Natural killer cell (primary cell): ENCODE measurements at places on chromosomes 7 and 10.

- no peak for DNase-seq
Observed at GRCh38 chr7:5659584-5659983, 121.9 kb downstream of the RNF216 start.

DNA sequence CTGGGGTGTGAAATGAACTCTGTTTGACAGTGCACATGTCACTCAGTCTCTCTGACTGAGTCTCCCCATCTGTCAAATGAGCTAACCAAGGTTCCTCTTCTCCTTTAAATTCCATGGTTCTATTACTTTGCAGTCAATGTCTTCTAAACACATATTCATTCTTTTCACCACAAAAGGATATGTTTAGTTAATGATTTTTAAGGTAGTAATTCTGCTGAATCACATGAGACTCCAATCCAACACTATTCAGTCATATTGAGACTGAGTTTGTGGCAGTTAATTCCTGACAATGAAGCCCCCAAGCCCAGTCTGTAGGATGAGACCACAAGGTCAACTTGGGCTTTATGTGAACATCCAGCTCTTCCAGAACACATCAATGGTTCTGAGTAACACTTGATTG lies 85.3 kb downstream of the CALN1 start:
- no peak for DNase-seq

DNA sequence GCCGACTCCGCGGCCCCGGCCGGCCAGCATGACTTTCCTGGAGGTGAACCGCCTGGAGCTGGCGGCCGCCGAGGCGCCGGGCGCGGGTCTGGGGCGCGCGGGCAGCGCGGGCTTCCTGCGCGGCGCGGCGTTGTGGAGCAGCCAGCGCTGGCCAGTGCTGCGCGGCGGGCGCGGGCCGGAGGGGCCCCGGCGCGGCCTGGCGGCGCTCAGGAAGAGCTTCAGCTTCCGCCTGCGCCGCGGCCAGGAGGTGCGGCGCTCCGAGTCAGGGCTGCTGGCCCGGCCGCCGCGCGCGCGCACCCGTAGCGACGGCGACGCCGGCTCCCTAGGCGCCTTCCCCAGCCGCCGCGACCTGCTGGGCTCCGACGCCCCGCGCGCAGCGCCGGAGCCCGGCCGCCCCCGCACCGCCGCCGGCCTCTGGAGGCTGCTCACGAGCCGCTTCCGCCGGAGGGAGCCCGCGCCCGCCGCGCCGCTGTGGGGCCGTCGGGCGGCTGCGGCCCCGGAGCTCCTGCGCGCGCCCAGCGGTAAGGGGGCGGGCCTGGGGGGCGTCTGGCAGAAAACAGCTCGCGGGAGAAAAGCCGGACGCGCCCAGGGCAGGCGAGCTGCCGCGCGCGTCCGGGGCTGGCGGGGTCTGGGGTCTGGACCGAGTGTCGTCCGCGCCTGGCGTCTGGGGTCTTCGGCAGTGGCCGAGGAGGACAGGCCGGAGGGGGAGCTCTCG lies 29.0 kb downstream of the AGAP3 start:
- no peak for DNase-seq

DNA sequence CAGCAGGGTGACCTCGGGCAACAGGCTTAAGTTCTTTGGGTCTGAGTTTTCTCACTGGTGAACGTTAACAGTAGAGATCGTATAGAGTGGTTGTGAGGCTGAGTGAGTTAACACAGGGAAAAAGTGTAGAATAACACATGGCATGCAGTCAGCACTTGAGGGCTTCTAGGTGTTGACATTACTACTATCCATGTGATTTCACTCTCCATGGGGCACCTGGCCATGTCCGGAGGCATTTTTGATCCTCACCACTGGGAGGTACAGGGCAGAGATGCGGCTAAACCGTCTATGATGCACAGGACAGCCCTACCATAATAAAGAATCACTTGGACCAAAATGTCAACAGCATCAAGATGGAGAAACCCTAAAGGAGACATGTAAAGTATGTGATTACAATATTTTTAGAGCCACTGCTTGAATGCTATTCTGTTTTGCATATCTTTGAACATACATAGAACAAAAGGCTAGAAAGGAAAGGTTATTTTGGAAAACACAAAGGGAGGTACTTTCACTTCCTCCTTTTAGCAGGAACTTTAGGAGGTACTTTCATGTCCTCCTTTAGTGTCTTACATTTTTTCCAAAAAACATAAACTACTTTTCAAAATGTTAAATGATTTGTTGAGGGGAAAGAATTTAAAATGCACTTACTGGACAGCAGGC lies 44.3 kb downstream of the NOD1 start:
- DNase-seq, result no peak

GRCh38 chr10:5550621-5551530 lies 26.1 kb downstream of the CALML3 start:
- DNase-seq, result no peak

DNA sequence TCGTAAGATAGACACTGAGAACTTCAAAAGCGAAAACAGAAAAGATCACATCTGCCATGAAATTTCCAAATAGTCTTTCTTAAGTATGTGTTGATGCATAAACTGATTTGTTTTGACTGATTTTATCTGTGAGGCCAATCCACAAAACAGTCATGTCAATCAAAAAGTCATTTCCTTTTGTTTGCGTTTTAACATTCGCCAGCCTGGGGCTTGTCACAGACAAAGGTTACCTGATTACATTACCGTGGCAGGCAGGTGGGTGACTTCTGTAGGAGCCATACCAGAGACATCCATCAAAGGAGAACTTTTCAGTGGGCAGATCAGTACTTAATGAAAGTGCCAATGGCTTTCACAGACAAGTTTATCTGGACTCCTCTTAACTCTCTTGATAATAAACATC lies 45.5 kb upstream of the BET1 start:
- DNase-seq, result no peak

GRCh38 chr10:63696205-63696604 lies 175.0 kb downstream of the REEP3 start:
- DNase-seq, result no peak

DNA sequence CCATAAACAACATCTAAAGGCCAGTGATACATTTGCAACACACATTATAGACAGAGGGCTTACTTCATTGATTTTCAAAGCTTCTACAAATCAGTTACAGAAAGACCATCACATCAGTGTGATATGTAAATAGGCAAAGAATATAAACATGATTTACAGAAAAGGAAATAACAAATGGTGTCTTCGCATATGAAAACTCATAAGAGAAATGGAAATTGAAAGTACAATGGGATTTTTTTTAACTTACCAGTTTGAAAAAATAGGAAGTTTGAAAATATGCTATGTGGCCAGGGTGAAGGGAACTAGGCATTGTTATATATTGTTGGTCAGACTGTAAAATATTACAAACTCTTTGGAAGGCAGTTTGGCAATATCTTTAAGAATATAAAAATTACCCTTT lies 27.3 kb downstream of the SEC23IP start:
- DNase-seq, result no peak
